AG10803 (cell line): ENCODE measurements at places on chromosomes 1 and 21.

DNA sequence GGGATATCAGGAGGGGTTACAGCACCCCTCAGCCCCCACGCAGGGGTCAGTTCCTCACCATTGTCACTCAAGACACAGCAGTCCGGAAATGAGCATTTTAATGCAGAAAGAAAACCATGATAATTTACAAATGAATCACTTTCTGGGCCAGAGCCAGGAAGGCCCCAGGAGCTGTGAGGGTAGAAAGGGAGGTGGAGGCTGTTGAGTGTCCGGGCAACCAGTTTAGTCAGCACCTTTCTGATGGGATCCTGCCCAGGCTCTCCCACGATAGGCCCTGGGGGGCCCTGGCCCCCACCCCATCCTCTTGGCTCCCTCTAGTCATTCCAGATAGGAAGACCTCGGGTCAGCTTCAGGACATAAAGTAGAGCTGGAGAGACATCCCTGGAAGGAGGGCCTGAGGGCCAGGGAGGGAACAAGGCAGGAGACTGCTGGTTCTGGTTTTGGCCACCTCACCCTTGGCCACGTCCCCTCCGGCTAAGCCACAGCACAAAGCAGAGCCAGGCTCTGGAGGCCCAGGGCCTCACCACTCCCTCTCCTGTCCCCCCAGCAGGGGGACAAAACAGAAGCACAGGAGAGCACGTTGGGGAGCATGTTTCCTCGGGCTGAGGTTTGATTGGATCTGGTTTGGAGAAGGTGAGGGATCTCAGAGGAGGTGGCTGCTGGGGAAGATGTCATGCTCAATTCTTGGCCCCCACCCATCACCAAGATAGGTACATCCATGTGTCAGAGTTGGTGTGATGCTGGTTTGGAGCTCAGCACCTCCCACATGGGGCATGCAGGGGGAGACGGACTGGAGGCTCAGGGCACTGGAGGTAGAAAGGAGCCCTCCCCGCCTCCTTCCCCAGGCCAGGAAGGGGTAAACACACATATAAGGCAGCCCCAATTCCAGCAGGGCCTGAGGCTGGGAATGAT, 20.6 kb downstream of the ETNK2 start:
- DNase-seq: peak; percentile 79

DNA sequence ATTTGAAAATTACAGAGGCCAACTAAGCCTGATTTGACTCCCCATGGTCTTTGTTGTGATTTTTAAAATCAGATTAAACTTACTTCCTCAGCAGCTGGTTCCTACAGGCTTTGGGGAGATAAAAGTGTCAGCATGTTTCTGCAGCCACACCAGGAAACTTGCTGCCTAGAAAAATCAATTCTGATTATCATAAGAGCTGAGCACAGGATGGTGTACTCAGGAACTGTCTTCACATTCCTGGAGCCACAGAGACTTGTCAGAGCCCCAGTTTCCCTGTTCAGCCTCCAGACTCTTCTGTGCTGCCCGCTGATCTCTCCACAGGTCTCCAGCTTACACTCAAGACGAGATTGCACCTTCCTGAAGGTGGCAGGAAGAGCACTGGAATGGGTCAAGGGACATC, 23.9 kb downstream of the RAB3B start:
- no peak for DNase-seq

DNA sequence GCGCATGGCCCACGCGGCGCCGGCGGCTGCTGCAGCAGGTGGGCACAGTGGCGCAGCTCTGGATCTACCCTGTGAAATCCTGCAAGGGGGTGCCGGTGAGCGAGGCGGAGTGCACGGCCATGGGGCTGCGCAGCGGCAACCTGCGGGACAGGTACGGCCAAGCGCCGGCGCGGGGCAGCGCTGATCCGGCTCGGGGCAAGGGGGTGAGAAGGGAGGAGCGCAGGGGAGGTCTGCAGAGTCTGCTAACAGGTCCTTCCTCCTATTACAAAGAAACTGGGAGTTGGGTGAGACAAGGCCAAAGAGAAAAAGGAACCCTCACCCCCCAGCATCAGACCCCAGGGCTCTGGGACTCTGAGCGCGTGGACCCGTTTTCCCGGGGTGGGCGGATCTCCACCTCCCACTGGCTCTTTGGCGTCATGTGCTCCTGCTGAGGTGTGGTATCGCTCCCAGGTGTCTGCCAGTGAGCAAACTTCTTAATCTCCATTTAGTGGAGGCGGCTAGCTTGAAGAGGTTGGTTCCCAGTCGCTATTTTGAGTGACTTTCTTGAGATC, 431 bp downstream of the MTARC1 start:
- no peak for DNase-seq

DNA sequence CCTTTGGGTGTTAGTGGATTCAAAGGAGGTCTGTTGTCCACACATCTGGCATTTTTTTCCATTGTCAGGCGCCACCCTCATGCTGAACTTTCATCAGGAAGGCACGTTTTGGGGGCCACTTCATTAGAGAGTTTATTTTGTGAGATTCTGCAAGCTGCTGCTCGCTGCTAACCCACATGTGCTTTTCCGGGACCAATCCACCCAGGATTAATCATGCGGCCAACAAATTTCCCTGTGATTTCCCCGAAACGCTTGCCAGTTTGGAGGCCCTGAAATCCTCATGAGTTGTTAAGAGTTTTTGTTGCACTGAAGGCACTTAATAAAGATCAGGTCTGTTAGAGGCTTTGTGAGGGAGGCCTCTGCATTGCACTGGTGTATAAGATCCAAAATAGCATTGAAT, 2.4 kb downstream of the PDPN start:
- DNase-seq: peak; percentile 64

- no peak for DNase-seq
These were observed 83.5 kb upstream of the COA6 start for GRCh38 chr1:234289538-234290305.

DNA sequence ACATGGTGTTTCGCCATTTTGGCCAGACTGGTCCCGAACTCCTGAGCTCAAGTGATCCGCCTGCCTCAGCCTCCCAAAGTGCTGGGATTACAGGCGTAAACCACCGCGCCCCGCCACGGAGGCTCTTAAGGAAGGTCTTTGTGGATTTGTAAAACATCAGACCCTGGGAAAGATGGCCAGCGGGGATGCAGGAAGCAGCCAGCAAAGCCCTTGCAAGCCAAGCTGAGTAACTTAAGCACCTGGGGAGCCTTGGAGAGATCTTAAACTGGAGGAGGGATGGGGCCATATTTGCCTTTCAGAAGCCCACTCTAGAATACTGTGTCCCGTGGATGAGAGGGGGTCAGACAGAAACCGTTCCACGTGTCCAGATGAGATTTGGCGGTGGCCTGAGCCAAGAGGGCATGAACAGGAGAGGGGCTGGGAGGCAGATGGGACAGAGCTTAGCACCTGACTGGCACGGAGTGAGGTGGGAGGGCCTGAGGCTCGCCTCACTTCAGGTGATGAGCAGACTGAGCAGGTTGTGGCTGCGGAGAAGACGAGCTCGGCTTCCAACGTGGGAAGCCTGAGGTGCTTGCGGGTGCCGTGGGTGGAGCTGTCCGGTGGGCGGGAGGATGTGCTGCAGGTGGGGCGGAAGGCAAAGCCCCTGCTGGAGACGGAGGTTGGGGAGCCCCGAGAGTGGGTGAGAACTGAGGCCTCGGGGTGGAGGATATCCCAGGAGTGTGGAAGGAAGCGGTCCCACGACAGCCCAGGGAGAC, 11.7 kb downstream of the C1orf216 start:
- no peak for DNase-seq

- peak; percentile 56 for DNase-seq
These were observed 105.2 kb downstream of the SUSD4 start for GRCh38 chr1:223258751-223259198.

DNA sequence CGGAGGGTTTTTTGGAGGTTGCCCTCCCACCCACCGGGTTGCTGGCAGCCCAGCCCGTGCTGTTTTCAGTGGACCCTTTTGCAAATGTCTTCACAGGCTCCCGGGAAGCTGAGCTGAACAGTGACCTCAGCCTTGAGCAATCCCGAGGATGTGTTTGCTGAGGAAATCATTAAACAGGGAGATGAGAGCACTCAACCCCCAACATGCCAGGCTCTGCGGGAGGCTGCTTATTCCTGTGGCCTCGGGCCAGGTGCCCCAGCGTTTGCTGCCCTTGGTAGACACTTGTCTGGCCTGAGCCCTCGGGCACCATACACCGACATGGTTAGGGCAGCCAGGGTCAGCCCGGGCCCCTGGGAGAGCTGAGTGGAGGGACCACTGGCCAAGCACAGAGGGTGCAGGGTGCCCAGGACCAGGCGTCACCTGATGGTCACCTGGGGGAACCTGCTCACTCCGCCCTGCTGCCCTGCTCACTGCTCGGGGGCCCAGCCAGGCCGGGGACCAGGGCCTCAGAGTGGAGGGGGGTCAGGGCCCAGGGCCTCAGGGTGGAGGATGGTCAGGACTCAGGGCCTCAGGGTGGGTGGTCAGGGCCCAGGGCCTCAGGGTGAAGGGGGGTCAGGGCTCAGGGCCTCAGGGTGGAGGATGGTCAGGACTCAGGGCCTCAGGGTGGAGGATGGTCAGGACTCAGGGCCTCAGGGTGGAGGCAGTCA, 42.5 kb upstream of the POFUT2 start:
- peak; percentile 90 for DNase-seq
